ENCODE measurements at places on chromosomes 6 and 20. TPM values are rescaled to one million over a fixed set of nuclear protein-coding genes. Genes with fewer than 3 reads are reported as not detected.

The RAE1 gene
- polyA plus RNA-seq: 49.5 TPM

The LRRC73 gene
- 10.5 TPM for polyA plus RNA-seq

DNA sequence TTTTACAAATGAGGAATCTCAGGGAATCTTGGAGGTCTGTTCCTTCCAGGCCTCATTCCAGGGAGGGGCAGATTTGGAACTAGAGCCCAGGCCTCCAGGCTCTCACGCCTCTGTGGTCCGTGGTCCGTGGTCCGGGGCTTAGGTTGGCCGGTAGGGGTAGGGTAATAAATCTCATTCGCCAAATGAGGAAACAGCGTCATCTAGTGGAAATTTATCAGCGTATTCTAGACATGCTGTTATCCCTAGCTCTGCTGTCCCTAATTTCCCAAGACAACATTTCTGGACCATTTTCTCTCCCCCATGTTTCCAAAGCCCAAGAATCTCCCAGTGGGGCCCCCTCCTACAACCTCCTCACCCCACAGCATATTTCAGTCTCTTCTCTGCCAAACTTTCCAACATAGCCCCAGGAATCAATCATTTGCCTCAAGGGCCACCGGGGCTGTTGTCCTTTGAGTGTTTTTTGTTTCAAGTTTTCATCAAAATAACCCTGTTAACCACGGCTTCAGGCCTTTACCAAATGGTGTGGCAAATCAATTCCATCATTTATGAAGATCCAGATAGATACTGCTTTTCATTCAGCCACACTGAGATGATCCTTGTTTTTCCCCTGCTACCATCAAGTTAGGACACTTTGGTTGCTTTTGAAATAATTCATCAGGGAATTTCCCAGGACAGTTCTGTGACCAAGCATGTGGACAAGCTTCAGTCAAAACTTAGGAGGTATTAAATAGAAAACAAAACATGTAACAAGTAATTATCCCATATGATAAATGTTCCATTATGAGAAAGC, 126.8 kb downstream of the ALDH8A1 start:
- no peak overlapping the region for H3K4me3 ChIP-seq
- peak; percentile 93 for DNase-seq
- H3K27me3 ChIP-seq: no peaks in the 10 kb centered on the region
- H3K27ac ChIP-seq: peak overlapping the region; percentile 25
- no peaks in the 10 kb centered on the region for H3K36me3 ChIP-seq
- H3K4me1 ChIP-seq: peaks cover 5% of the 10 kb centered on the region

DNA sequence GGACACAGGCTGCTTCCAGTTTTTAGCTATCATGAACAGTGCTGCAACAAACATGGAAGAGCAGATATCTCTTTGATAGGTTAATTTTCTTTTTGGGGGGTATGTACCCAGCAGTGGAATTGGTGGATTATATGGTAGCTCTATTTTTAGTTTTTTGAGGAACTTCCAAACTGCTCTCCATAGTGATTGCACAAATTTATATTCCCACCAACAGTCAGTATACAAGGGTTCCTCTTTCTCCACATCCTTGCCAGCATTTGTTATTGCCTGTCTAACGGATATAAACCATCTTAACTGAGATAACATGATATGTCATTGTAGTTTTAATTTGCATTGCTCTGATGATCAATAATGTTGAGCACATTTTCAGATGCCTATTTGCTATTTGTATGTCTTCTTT, 237.6 kb downstream of the MMUT start:
- no peaks in the 10 kb centered on the region for H3K27me3 ChIP-seq
- H3K4me1 ChIP-seq: no peaks in the 10 kb centered on the region
- no peak for DNase-seq
- H3K36me3 ChIP-seq: no peaks in the 10 kb centered on the region
- H3K27ac ChIP-seq: no peak overlapping the region
- no peak overlapping the region for H3K4me3 ChIP-seq

DNA sequence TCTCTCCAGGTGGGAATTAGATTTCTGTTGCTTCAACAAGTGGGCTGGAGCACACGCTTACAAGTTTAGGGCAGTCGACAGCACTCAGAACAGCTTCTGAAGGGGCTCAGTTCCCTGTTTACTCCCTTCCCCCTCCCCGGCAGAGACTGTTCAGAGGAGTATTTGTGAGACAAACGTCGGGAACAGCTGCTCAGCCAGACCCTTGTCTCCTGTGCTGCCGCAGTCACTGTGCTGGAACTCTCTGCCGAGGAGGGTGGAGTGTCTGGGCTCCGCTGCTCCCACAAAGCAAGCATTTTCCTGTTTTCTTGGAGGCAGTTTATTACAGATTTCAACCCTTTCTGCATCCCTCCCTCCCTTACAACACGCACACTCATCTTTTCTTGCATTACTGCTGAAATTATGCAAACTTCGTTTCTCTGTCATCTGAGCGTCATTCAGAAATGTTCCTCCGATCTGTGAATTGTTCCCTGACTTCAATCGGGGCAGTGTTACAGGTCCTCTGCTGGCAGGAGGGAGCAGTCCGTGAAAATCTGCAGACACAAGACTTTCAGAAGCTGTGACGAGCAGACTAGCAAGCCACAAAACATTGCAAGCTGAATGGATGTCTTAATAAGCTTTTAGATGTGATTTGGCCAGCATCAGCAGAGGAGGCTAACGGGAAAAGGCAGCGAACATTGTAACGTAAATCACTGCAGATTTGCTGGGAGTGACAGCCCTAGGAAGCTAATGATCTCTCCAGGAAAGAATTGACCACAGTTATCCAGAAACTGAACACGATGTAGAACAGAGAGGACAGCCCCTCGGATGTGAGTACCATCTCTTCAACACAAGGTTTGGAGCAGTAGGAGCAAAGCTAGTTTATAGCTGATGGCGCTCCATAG, 76.2 kb downstream of the LYRM2 start:
- H3K27ac ChIP-seq: peak overlapping the region; percentile 69
- H3K36me3 ChIP-seq: no peaks in the 10 kb centered on the region
- H3K4me3 ChIP-seq: peak overlapping the region; percentile 26
- no peak for DNase-seq

The BPIFA1 gene
- not detected for polyA plus RNA-seq

DNA sequence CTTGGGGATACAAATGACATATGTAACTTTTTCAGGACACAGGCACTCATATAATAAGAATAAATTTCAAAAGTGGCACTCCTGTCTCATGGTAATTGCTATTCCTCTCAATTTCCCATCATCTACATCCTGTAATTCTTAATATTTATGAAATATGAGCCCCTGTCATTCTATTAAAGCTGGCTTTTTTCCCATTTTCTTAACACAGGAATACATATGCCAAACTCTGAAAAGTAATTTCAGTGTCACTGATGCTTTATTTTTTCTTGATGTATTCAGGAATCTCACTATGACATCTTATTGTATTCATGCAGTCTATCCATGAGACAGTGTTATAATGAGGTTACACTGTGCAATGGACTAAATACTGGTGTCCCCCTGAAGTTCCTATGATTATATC, 24.3 kb upstream of the FKBP1C start:
- H3K27ac ChIP-seq: no peak overlapping the region
- H3K36me3 ChIP-seq: no peaks in the 10 kb centered on the region
- no peaks in the 10 kb centered on the region for H3K27me3 ChIP-seq
- H3K4me1 ChIP-seq: no peaks in the 10 kb centered on the region

GRCh38 chr6:40170856-40171255, 236.6 kb upstream of the MOCS1 start:
- no peak overlapping the region for H3K4me3 ChIP-seq
- no peaks in the 10 kb centered on the region for H3K36me3 ChIP-seq

DNA sequence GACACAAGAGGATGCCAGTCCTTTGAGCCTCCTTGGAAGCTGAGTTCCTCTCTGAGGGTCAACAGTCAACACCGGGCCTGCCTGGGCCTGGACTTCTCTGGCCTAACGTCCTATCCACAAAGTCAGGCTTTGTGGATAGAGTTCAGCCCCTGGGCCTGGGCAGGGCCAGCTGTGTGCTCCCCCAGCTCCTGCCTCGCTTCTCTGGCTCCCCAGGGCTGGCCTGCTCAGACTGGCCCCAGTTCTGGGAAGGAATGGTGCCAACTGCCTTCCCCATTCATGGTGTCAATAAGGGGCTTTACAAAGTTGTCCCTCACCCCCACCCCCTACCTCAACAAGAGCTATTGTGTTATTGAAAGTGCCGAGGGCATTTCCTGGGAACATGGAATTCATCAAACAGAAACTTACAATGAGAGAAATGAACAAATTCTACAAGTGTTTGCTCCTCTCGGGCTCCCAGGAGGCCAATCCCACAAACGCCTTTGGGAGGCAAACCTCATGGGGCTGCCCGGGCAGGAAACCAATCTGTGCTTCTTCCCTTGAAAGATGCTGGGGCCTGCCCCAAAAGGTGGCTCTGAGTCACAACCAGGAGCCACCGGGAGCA, 26.5 kb upstream of the PPP1R14C start:
- no peaks in the 10 kb centered on the region for H3K36me3 ChIP-seq
- no peak overlapping the region for H3K4me3 ChIP-seq
- peaks cover 12% of the 10 kb centered on the region for H3K4me1 ChIP-seq
- H3K27me3 ChIP-seq: no peaks in the 10 kb centered on the region
- H3K27ac ChIP-seq: no peak overlapping the region

GRCh38 chr20:38201356-38201755, 36.3 kb upstream of the TGM2 start:
- no peaks in the 10 kb centered on the region for H3K36me3 ChIP-seq
- DNase-seq: no peak
- peaks cover 18% of the 10 kb centered on the region for H3K4me1 ChIP-seq
- H3K27me3 ChIP-seq: peaks cover 2% of the 10 kb centered on the region
- H3K27ac ChIP-seq: no peak overlapping the region

DNA sequence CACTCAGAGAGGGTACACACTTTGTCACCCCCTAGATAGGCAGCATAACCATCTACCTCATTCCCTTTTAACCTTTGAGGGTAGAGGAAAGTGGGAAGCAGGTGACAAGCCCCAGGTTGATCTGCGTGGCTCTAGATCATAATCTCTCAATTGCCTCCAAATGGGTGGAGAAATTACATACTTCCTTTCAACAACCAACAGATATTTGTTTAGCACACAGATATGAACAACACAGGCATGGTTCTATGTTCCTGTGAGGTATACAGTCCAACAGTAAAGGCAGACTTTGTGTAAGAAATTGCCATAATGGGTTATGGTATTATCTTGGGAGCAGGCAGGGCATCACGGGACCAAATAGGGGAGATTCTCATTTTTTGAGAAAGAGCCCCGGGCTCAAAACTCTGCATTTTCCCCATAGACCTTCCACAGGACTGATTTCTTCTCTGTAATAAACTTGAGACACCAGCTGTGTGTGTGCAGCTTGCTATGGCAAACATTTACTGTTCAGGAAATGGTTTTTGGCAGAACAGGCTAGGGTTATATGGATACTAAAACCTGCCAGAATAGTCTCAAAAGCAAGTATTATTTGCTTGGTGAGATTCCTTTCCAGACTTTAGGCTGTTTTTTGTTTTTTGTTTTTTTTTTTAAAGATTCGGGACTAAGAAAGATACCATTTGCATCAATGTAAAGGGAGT, 126.2 kb downstream of the CD164 start:
- H3K27ac ChIP-seq: no peak overlapping the region
- no peaks in the 10 kb centered on the region for H3K36me3 ChIP-seq
- DNase-seq: no peak
- no peak overlapping the region for H3K4me3 ChIP-seq
- no peaks in the 10 kb centered on the region for H3K4me1 ChIP-seq

GRCh38 chr20:50221501-50222308, 31.1 kb downstream of the CEBPB start:
- no peak overlapping the region for H3K4me3 ChIP-seq
- H3K36me3 ChIP-seq: no peaks in the 10 kb centered on the region
- no peak for DNase-seq
- peaks cover 11% of the 10 kb centered on the region for H3K4me1 ChIP-seq
- no peaks in the 10 kb centered on the region for H3K27me3 ChIP-seq

DNA sequence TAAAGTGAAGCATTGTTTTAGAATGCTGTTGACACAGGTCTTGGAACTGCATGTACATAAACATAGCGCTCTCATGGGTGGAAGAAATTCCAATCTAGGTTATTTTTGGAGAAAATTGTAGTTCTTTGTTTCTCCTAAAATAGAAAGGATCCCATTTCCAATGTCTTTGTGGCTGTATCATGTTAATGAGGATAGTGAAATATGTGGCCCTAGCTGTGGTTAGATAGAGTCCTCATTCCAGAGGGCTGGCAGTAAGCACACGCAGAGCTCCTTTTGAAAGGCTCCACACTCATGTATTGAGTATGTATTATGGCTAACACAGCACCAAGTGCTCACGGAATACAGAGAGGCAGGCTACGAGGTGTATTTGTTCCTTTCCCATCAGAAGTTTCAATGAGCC, 60.9 kb downstream of the SNRNP48 start:
- H3K4me3 ChIP-seq: no peak overlapping the region
- H3K4me1 ChIP-seq: no peaks in the 10 kb centered on the region
- no peaks in the 10 kb centered on the region for H3K36me3 ChIP-seq
- peaks cover 3% of the 10 kb centered on the region for H3K27me3 ChIP-seq
- DNase-seq: no peak

GRCh38 chr6:132520953-132521352, 8.0 kb upstream of the STX7 start:
- no peak for DNase-seq
- H3K27me3 ChIP-seq: peaks cover 1% of the 10 kb centered on the region
- H3K27ac ChIP-seq: no peak overlapping the region

- no peak overlapping the region for H3K4me3 ChIP-seq
- no peaks in the 10 kb centered on the region for H3K27me3 ChIP-seq
- no peaks in the 10 kb centered on the region for H3K4me1 ChIP-seq
- DNase-seq: no peak
These were observed 59.9 kb upstream of the MAP7 start for GRCh38 chr6:136609873-136610706.

DNA sequence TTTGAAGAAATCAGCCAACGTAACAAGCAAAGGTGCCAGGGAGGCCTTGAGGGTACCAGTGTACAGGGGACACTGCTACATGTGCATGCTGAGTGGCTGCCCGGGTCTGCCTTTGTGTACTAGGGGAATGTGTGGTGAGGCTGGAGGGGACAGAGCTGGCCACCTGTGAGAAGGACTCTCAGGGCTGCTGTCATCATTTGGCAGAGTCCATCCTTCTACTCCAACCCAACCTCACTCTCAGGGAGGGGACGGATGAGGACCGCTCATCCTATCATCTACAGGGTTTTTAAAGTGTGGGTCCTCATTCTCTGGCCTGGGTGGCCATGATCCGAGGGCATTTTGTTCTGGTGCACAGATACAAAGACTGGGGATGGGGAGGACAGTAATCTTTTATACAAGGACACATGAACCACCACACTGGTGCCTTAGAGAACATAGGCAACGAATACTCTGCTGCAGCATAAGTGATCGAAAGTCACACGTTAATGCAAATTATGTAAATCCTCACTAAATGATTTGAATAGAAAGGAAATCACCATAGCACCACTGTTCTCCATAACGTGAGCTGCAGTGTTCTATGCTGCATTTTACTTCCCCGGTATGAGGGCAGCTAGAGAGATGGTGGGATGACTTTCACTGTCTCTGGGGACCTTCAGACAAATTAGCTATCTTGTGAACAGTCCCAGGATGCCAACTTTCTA, 181.4 kb downstream of the GMPR start:
- DNase-seq: no peak
- H3K4me1 ChIP-seq: peaks cover 12% of the 10 kb centered on the region
- H3K27ac ChIP-seq: no peak overlapping the region
- no peak overlapping the region for H3K4me3 ChIP-seq
- no peaks in the 10 kb centered on the region for H3K36me3 ChIP-seq
- no peaks in the 10 kb centered on the region for H3K27me3 ChIP-seq

Data from spinal cord (tissue), 10 donors.